ENCODE measurements at places on chromosomes 3 and 15.

DNA sequence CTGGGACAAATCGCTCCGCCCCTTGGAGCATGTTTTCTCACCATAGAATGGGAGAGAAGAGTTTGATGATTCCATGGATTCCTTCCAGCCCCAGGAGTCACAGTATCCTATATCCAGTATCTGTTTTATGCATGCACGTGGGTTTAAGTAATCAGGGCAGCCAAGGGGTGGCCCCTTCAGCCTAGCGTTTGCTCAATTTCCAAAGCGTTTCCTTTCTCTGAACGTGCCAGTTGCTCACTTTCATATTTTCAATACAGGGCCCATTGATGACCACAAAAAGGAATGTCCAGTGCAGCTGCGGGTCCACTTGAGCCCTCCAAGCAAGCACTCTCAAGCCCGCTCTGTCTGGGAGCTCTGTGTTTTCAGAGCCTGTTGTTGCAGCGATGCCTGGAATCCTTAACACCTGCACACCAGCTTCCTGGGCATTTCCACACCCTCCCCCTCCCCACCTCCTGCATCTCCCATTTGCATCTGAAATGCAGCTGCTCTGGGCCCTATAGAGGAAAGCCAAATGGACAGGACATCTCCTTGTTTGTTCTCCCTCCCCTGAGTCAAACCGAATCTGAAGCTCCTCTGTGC, 164.3 kb upstream of the LPP start:
- DNase-seq, result no peak

DNA sequence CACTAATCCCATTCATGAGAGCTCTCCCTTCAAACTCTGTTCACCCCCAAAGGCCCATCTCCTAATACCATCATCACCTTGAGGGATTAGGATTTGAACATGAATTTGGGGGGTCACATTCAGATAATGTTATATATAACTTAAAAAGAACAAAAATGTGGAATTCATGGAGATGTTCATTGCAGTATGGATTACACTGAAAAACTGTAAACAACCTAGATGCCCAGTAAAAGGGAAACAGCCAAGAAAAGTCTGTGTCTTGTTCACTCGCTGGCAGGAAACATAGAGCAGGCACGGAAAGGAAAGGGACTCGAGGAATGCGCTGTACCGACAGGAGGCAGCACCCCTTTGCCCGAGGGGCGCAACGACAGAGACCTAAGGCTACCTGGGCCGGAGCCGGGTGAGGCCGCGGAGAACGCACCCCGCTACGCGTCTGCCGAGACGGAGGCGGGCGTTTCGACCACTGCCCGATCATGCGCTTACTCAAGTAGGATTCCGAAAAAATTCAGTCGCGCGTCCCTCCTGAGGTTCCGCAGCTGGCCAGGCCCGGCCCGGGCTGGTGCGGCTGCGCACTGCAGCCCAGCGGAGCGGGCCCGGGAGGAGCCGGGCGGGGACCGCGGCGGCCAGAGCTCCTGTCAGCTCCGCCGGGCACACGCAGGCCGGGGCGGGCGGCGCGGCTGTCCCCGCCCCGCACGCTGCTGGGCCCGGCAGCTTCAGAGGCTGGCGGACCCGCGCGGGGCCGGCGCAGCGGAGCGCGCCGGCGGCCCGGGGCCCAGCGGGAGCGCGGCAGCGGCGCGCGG, 862 bp upstream of the MAN2A2 start:
- DNase-seq, result peak; percentile 34

DNA sequence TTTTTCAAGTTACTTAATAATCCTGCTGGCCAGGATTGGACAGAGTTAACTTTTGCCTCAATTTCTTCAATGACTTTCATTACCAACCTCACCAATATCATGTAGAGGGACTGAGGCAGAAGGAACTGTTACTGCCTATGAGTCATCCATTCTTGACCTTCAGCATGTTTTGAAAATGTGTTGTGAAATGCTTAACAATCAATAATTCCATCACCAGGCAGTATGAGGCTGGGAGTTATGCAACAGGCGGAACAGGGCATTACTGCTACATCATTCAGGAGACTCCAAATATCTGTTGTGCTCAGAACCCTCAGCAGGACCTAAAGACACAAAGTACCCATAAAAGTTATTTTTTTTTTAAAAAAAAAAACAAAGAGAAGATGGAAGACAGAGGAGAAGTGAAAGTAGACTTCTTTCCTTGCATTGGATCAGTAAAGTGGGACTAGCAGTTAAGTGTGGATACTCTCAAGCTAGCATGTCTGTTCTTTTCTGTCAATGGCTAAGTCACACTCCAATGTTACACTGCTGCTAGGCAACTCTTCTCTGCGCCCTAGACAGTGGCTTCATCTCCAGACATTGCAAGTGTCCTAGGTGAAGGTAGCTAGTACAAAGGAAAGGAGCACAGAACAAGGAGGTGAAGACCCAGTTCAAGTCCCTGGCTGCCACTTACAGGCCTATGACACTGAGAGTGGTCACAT, 184.9 kb upstream of the LPP start:
- DNase-seq, result no peak

GRCh38 chr3:8624612-8625011, 20.0 kb downstream of the SSUH2 start:
- DNase-seq, result no peak

- DNase-seq, result no peak
Measured at GRCh38 chr3:39209329-39209970, 17.1 kb upstream of the XIRP1 start.

DNA sequence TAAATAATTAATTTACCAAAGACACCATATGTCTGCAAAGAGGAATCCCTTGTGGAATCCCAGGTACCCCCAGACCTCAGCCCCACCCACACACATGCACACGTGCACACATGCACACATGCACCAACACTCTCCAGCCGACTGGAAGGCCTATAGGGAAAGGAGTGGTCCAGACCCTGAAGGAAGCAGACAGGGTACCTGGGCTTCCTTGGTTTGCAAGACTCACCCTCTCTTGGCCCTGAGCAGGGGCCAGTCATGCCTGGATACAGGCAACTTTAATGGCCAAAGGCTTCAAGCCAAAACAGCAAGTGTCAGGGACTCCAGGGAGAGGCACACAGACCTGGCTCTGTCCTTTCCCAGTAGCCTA, 8.9 kb upstream of the HAPLN3 start:
- no peak for DNase-seq

DNA sequence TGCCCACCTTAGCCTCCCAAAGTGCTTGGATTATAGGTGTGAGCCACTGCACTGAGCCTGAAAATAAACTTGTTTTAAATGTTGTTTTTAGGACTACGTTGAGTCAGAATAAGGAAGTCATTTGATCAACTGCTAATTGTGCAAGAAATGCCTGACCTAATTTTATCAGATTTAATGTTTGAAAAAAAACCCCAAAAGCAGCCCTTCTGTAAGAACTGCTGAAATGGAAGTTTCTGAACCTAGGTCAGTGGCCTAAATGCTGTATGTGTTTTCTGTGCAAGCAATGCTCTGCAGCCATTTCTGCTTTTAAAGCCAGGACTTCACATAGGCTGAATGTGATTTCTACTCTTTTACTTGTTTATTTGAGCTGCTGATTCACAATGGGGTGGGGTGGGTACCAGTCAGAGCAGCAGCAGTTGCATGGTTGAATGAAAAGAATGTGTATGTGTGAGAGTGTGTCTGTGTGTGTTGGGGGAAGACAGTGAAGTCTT, 6.6 kb downstream of the GPX1 start:
- no peak for DNase-seq

DNA sequence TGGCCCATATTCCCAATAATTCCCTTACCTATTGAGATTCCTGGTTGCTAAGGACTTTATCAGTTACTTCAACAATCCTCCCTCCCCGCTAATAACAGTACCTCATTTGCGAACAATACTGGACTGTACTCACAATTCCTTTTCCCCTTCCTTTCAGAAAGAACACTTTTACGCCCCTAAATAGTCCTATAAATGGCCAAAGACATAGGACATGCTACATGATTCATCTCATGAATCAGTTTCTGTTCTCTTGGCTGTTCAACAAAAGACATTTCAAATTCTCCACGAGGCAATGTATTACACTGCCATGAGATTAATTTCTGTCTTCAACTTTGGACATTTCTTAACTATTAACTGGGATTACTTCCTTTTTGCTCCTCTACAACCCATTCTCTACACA, 264.4 kb downstream of the TIGIT start:
- DNase-seq, result no peak

GRCh38 chr15:76177491-76178040, 117.8 kb downstream of the TMEM266 start:
- no peak for DNase-seq

GRCh38 chr3:123138839-123139444, 62.8 kb upstream of the SEC22A start:
- no peak for DNase-seq

DNA sequence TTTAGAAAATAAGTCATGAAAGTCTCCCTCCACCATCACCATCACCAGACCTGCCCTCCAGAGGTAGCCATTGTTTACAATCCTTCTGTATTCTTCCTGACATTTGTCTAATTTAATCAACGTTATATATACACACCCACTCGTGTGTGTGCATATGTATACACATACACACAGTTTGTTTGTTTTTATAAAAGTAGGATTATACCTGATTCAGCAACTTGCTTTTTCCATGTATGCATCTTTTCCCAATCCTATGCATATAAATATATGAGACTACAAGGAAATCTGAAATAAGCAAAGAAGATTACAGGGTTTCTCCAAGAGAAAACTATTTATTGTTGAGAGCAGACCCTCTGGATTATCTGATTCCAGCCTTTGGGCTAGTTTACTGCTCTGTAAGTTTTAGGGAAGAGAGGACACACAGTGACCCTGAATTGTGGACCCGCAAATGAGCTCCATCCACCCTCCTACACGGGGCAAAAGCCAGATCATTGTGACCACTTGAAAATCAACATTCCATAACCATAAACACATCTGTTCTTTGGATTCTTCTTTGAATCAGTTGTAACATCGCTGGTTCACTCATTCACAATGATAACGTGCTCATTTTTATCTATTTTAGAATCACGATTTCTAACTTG, 104.3 kb downstream of the CPN2 start:
- DNase-seq, result no peak

GRCh38 chr15:77783636-77784035, 150.9 kb upstream of the LINGO1 start:
- DNase-seq, result no peak

DNA sequence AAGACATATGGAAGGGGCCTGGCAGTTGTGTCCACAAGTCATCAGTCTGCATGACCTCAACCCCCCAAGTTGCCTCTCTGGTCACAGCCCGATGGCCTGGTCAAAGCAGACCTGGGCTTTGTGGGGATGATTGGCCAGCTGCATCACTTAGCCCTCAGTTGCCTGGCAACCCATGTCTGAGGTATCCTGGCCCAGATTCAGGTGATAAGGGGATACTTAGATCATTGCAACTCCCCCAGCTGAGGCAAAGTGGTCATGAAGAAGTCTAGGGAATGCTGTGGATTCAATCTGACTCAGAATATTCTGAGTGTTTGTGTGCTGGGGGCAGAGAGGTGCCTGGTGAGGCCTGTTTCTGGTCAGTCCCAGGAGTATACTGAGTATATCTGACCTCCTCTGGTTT, 5.0 kb downstream of the GPR156 start:
- no peak for DNase-seq

GRCh38 chr15:47756872-47757271, 39.6 kb downstream of the SEMA6D start:
- no peak for DNase-seq

- DNase-seq, result no peak
Measured at GRCh38 chr15:91983729-91984340, 130.3 kb downstream of the SLCO3A1 start.

DNA sequence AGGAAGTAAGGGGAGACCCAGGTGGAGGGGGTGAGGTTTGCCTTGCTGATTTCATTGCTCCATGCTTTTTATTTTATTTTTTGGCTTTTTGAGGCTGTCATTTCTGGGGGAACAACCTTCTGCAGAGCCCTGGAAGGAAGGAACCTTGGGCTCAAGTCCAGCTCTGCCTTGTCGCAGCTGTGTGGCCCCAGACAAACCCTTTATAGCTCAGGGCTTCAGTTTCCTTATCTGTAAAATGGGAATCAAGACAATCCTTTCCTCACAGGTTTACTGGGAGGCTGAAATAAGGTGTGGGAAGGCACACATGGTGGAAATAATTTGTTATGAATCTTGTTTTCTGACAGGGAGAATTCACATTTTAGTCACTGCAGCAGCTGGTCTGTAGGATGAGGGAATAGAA, 45.4 kb upstream of the CTSH start:
- no peak for DNase-seq

- DNase-seq, result no peak
Measured at GRCh38 chr3:43004282-43004681, 25.2 kb downstream of the GASK1A start.

- DNase-seq, result no peak
Measured at GRCh38 chr3:130904491-130904890, 10.6 kb downstream of the ATP2C1 start.

DNA sequence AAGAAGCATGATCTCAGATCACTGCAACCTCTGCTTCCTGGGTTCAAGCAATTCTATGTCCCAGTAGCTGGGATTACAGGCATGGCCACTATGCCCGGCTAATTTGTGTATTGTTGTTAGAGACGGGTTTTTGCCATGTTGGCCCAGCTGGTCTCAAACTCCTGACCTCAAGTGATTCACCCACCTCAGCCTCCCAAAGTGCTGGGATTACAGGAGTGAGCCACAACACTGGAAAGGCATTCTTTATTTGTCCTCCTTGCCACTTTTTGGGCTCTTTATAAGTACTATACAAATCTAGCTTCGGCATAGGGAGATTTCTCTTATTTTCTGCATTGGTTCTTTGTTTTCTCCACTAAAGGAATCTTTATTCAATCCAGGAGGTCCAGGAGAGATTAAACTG, 18.6 kb downstream of the CMTM8 start:
- DNase-seq, result no peak

DNA sequence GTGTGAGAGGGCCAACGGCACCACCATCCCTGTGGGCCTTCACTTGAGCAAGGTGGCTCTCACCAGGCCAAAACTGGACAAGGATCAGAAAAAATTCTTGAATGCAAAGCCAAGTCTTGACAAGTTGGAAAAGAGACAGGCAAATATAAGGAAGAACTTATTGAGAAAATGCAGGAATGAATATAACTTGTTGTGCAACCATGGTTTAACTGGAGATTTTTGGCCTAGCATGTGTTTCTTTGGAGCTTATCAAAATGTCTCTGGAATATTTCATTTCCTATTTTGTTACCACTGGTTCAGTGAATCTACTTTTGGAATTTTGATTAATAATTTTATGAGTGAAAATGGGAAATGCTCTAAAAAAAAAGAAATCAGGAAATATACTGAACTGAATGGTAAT, 42.5 kb downstream of the MCTP2 start:
- no peak for DNase-seq

- DNase-seq, result no peak
Measured at GRCh38 chr15:95581595-95581994, 748.9 kb upstream of the NR2F2 start.

GRCh38 chr3:171982828-171983227, 56.5 kb upstream of the FNDC3B start:
- no peak for DNase-seq

Measured in activated T-helper 1 cell treated with anti-CD3 and anti-CD28 coated beads, Interleukin-2, amount 50 U/mL, for 16 hours (primary cell).